ENCODE measurements at places on chromosomes 3 and 15.

GRCh38 chr3:30934208-30934550 is 39.7 kb upstream of the GADL1 start:
- DNase-seq = no peak

DNA sequence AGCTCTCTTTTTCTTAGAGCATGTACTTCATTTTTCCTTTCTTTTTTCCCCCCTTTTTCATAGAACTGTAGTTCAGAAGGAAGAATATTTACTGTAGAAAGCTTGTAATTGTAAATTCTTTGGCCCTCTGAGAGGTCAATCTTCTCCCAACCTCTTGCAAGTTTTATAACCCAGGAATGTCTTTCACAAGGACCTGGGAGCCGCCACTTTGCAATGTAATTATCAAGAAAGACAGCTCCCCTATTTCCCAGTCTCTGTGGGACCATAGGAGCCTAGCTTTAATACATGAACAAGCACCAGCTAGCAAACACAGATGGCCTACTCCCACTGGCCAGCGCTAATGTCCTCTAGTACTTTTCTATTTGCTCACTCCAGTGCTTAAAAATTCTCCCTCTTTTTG is 51.4 kb downstream of the NFKBIZ start:
- DNase-seq = no peak

DNA sequence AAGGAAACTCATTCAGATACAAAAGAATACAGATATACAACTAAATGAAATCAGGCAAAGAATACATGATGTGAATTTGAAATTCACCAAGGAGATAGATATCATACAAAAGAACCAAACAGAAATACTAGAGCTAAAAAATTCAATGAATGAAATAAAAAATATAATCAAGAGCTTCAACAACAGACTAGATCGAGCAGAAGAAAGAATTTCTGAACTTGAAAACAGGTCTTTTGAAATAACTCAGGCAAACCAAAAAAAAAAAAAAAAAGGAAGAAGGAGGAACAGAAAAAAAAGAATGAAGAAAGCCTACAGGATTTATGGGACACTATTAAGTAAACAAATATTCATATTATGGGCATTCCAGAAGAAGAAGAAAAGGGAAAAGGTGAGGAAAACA is 137.8 kb downstream of the DMXL2 start:
- DNase-seq = no peak

DNA sequence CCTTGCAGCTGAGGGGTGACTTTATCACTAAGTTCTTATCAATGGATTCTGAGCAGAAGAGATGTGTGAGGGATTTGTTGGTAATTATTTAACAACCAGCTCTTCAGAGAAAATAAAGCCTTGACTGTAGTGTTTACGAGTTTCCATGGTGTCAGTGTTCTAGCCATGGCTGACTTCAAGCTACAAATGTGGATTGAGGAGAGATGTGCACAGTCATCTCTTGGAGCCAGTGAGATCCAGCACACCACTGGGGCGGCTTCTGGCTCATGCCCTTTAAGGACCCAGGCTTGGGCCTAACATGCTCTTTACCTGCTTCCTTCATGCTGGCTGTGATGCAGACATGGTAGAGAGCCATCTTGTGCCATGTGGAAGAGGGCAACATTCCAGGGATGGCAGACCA is 145.6 kb upstream of the MRPS22 start:
- no peak for DNase-seq

DNA sequence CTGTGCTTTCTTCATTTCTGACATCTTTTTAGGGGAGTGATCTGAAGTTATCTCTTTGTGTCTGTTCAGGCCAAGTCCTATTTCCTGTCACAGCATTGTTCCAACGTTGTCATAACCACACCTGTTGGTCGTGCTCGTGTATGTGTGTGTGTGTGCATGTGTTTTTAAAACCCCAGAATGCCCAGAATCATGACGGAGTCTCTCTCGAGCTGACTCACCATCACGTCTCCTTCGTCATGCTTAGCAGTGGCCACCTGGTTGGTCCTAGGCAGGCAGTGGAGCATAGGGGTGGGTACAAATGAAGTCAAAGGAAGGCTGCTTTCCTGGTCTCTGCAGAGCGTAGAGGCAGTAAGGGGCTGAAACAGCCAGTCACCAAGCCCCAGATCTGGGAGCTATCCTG is 126.8 kb upstream of the ABHD17C start:
- no peak for DNase-seq

- no peak for DNase-seq
These were observed 220.7 kb upstream of the DNAJC19 start for GRCh38 chr3:181210275-181210674.

GRCh38 chr15:29952225-29952624 is 130.0 kb upstream of the TJP1 start:
- no peak for DNase-seq

DNA sequence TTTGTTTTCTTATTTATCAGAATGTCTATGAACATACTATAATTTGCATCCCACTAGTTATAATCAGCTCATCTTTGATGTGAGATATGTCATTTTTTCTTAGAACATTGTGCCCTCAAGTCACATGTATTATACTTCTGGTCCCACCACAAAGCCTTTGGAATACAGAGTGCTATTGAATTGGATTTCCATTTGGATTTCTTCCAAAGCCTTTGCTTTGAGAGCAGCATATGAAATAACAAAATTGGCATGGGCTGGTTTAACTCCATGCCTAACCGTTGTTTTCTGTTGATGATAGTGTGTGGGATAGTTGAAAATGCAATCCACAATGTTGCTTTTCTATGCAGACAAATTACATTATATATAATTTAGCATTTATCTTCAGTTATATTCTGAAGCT is 284.5 kb upstream of the PLSCR5 start:
- DNase-seq = no peak

GRCh38 chr15:50978580-50978979 is 70.1 kb downstream of the AP4E1 start:
- DNase-seq = no peak

DNA sequence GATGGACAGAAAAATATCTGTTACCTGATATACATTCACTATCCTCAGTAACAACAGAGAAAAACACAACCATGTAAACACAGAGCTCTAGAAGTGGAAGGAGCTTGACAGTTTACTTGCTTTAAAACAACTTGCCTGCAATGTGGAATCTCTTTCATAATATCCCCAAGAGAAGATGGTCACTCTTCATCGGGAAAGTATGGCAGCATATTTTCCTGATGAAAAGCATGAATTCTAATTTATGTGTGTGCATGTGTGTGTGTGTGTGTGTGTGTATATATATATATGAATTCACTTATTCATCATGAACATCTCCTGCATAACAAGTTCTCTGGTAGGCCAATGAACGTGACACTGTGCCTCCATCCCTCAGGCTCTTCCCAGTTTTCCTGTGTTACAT is 81.2 kb downstream of the EFL1 start:
- no peak for DNase-seq

DNA sequence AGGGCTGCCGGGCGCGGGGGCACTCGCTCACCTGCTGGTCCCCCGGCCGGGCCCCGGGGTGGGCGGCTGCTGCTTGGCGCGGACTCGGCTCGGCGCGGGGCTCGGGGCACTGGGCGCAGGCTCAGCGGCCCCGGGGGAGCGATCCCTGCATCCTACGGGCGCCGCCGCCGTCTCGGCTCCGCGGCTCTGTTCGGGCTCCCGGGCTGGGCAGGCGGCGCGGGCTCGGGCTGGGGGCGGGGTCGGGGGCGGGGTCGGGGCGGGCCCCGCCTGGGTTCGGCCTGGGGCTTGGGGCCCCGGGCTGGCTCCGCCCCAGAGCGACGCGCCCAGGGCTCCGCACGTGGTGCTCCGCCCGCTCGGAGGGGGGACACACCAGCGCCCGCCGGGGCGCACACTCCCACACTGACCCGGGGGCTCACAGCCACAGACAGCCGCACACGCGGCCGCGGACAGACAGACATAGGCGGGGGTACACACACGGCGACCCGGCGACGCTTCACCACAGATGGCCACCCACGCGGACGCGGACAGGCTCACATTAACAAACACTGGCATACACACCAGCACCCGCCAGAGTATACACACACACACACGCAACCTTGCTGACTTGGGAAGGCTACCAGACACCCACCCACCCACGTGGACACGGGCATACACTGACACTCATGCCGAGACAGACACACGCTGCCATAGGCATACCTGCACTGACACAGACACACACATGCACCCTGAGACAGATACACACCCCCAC is at the start of gene SCN5A:
SCN5A (minus strand) TSS at position 188 of the 748 bp plus-strand sequence. CDS start 16,380 bp downstream, outside the sequence.
- DNase-seq = no peak

DNA sequence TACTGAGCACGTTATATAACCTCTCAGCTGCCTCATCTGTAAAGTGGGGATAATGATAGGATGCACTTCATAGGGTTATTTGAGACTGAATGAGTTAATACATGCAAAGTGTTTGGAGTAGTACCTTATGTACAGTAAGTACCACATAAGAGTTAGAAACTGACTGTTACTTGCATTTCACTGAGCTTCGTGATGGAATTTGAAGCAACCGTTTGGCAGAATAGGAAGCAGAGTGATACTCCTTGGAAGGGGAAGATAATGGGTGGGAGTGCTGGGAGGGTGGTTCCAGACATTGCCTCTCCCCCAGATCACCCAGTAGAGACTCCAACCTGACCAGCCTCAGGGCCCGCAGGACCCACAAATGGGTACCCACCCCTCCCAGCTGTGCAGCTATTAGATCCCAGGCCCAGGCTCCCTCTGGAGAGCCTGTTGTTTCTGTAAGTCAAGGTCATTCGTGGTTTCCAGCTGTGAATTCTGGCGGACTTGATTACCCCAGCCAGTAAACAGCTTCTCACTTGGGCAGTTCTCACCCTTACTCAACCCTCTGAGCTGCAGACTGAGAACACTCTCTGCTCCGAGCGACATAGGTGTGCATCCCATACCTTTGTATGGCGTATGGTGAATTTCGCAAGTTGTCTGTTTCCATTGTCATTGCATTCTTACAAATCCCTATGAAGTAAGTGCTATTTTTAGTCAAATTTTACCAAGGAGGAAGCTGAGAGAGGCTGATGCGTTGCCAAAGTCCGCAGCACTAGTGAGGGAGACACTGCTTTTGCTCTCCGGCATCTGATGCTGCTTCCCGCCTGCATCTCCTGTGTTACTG is 11.1 kb downstream of the ALPK3 start:
- no peak for DNase-seq

All from H54 (cell line).